ENCODE measurements at places on chromosomes 4 and X. TPM values are rescaled to one million over a fixed set of nuclear protein-coding genes. Genes with fewer than 3 reads are reported as not detected.

ERCC6L gene
- polyA plus RNA-seq, result 0.02 TPM

NEK1 gene
- polyA plus RNA-seq, result 10.0 TPM

UNC5C gene
- 0.67 TPM for polyA plus RNA-seq

AWAT2 gene
- not detected for polyA plus RNA-seq

NAA11 gene
- not detected for polyA plus RNA-seq

GUCY1B1 gene
- 5.1 TPM for polyA plus RNA-seq

UBA1 gene
- 46.3 TPM for polyA plus RNA-seq

BMX gene
- polyA plus RNA-seq, result 0.49 TPM

ADH1A gene
- not detected for polyA plus RNA-seq

RAB33A gene
- polyA plus RNA-seq, result 0.37 TPM

GAGE12F gene
- polyA plus RNA-seq, result not detected

DDIT4L gene
- 0.43 TPM for polyA plus RNA-seq
